ENCODE measurements at places on chromosomes 7 and 10. TPM values are rescaled to one million over a fixed set of nuclear protein-coding genes. Genes with fewer than 3 reads are reported as not detected.
A peak's percentile ranks its signal among the peaks of the same experiment; 100 is the strongest.

LRRC18 gene
- not detected for polyA plus RNA-seq

CTAGE8 gene
- polyA plus RNA-seq: not detected

NODAL gene
- polyA plus RNA-seq: not detected

DNA sequence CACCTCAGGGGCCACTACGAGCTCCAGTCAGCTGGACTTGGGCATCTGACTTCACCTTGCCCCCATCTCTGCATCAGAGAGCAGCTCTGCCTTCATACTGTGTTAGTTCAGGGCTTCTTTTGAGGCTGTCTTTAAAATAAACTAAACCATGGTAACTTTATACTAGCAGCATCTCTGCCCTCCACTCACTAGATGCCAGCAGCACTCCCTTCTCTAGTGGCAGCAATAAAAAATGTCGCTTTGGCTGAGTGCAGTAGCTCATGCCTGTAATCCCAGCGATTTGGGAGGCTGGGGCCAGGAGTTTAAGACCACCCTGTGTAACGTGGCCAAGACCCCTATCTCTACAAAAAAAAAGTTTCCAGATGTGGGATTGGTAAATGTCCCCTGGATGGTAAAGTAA, 584.4 kb downstream of the INHBA start:
- peaks cover 3% of the 10 kb centered on the region for H3K27me3 ChIP-seq
- DNase-seq: no peak
- no peak overlapping the region for H3K4me3 ChIP-seq
- no peak overlapping the region for H3K27ac ChIP-seq

DNA sequence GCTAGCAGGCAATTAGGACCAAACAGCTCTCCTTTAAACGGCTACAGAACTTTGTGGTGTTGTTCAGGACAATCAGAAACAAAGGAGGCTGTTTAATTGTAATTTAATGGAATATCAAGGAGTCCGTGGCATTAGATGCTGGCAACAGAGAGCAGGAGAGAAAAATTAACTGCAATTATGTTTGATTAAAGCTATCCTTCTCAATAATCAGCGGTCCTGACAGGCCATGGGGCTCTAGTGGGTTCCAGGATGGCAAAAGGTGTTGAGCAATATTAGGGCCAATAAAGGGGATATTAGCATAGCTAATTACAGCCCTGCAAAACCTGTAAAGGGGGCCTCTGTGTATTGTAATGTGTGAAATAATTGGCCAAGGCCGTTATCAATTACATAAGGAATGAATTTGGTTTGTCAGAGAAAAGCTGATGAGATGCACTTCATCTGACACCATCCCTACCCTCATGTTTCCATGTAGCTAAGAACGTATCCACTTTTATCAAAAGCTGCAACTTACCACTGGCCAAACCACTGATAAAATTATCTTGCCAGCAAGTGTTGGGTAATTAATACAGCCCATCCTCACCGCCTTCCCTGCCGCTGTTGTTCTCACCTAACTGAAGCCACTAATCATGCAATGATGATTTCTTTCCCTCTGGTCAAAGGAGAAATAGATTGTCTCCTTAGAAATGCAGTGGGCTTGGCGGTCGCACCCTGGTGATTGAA, 81.6 kb downstream of the EBF3 start:
- no peaks in the 10 kb centered on the region for H3K4me1 ChIP-seq
- DNase-seq: no peak
- H3K27ac ChIP-seq: no peak overlapping the region
- no peaks in the 10 kb centered on the region for H3K27me3 ChIP-seq
- H3K4me3 ChIP-seq: no peak overlapping the region
- H3K36me3 ChIP-seq: no peaks in the 10 kb centered on the region

DNA sequence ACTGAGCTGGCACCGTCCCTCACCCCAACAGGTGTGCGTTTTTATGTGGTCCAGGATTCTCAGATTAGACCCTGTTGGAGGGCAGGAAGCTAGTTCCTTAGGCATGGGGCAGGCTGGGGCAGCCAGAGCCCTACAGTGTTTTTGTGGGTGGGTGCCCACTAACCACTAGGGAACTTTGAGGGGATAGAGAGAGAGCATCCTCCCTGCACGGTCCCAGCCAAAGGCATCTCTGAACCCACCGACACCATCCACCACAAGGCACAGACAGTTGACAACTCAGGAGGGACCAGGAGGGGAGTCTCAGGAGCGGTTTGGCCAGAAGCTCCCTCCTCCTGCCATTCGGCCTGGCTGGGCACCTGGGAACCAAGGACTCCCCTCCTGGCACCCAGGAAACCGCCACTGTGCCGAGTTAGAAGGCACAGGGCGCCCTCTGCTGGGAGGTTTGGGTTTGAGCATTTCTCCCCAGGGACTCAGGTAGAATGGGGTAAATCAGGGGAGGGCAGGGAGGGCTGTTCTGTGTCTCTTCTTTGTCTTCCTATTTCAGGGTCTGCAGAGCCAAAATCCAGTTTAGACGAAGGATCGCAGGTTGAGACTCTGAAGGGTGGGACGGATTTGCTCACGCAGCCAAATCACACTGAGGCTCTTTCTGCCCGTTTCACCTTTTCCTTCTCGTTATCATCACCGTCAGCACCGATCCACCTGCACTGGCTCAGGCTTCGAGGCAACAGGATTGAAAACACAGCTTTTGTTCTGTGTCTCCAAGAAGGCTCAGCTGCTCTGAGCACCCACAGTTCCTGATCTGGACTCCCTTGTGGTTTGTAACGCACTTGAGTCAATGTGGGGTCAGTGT, 84.8 kb upstream of the COL13A1 start:
- peak overlapping the region; percentile 75 for H3K27ac ChIP-seq
- peaks cover 13% of the 10 kb centered on the region for H3K27me3 ChIP-seq
- no peak overlapping the region for H3K4me3 ChIP-seq
- no peaks in the 10 kb centered on the region for H3K4me1 ChIP-seq

GRCh38 chr10:57314046-57314445, 953.0 kb upstream of the ZWINT start:
- no peak for DNase-seq
- H3K27me3 ChIP-seq: no peaks in the 10 kb centered on the region
- no peaks in the 10 kb centered on the region for H3K4me1 ChIP-seq
- no peaks in the 10 kb centered on the region for H3K36me3 ChIP-seq
- no peak overlapping the region for H3K4me3 ChIP-seq
- H3K27ac ChIP-seq: no peak overlapping the region

DNA sequence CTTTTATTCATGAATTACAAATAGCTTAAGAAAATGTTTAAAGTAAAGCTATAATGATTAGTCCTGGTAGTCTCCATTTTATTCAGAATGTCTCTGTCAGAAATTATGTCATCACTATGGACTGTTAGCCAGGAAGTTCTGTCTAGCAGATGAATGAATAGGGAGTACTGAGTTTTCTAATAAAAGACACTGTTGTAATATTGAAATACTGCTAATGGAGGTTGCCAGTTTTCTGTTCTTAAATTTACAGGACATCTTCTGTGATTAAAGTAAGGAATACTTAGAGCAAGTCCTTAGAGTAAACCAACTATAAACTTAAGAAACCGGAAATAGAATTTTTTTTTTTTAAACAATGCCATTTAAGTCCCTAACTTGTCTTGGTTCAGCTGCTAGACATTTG, 309.8 kb downstream of the ADK start:
- no peak overlapping the region for H3K27ac ChIP-seq
- no peak overlapping the region for H3K4me3 ChIP-seq
- peaks cover 2% of the 10 kb centered on the region for H3K4me1 ChIP-seq

Data from naive thymus-derived CD8-positive, alpha-beta T cell (primary cell).